Right atrium auricular region (tissue), 2 donors: ENCODE measurements at places on chromosomes 7 and 10. TPM values are rescaled to one million over a fixed set of nuclear protein-coding genes. Genes with fewer than 3 reads are reported as not detected.

Gene LBX1
- total RNA-seq: not detected

Gene GNGT1
- not detected for total RNA-seq

Gene SPAG6
- total RNA-seq: not detected

Gene PDK4
- 712 TPM for total RNA-seq

Gene VPS26A
- total RNA-seq: 20.1 TPM

GRCh38 chr10:12668634-12669033 is 319.3 kb downstream of the CAMK1D start:
- H3K27ac ChIP-seq: peak overlapping the region; percentile 3
- no peak for DNase-seq
- no peaks in the 10 kb centered on the region for H3K36me3 ChIP-seq
- H3K4me3 ChIP-seq: no peak overlapping the region

DNA sequence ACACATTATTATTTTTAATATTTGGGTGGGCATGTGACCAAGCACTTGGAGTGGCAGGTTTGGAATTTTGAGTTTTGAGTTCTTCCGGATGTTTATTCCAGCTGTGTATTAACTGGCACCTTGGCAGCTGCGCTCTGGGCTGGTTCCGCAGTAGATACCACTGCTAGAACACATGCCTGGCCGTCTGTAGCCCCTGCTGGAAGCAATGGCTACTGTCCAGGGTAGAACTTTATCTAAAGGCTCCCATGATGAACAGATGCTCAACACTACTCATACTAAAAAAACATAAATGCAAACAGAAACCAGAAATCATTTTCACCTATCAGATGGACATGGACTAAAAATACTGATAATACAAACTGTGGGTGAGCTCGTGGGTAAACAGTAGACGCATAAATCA is 19.4 kb upstream of the SH3PXD2A start:
- peaks cover 24% of the 10 kb centered on the region for H3K36me3 ChIP-seq
- H3K27ac ChIP-seq: no peak overlapping the region

DNA sequence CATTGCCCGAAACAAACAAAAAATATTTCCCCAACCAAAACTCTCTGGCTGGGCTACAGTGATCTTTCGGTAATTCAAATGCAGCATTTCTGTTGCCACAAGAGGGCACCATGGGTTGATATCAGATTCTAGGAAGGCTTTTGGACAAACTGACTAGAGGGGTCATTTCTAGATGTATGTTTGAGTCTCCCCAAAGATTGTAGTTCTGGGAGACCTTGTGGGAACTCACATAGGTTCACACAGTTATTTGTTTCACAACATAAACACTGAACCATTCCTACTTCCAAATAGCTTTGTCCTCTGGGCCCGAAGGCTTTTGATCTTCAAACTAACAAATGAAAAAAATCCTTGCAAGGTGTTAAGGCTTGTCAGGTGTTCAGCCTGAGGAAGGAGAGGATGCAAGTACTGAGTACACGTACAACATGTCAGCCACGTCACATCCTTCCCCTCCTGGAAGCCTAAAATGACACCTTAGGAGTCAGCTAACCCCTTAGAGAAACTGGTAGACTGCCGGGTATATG is 37.0 kb upstream of the IL15RA start:
- no peak for DNase-seq
- no peak overlapping the region for H3K4me3 ChIP-seq
- H3K4me1 ChIP-seq: no peaks in the 10 kb centered on the region
- no peak overlapping the region for H3K27ac ChIP-seq

DNA sequence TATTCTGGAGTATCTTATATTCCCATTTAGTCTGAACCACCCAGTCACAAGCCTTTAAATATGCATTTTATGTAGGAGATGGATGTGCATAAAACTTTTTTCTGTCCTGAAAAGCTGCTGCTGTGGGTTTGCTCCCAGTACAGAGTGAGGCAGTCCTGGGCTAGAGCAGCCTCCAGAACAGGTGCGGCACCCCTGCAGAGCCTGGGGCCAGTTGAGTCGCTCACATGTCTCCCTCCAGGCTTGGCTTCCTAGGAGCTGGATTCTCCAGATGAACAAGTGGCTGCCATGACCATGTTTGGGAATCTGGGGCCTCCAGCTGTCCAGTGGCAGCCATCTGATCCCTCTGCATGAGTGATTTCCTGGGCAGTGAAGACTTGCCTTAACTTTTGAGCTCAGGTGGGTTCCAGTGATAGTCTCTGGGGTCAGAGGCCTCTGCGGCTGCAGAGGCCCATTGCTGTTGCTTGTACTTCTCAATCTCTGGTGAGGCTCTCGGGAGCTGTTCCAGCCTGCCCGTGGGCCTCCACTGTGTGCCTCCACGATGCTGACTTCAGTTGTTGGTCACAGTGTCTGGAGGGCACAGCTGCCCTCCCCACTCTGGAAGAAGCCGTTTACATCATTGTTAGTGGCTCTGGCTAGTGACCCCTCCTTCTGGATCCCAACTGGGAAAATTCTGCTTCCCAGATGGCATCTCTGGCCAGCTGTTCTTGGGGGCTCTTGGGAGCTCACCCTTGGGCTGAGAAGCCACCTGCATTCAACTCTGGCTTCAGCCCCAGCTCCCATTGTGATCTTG is 120.4 kb downstream of the EMX2 start:
- no peaks in the 10 kb centered on the region for H3K27me3 ChIP-seq
- DNase-seq: no peak
- no peak overlapping the region for H3K4me3 ChIP-seq

DNA sequence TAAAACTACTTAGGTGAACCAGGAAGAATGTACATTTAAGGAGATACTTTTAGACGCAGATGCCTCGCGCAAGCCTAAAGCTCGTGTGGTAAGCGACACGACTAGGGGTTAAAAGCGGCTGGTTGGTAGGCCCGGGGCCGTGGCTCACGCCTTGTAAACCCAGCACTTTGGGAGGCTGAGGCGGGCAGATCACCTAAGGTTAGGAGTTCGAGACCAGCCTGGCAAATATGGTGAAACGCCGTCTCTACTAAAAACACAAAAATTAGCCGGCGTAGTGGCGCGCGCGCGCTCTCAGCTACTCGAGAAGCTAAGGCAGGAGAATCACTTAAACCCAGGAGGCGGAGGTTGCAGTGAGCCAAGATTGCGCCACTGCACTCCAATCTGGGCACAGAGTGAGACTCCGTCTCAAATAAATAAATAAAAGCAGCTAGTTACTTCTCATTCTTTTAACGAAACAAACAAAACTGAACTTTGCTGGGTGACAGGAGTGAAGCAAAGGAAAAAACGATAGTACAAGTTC is 879 bp downstream of the NUDT5 start:
- peak overlapping the region; percentile 75 for H3K4me3 ChIP-seq
- H3K36me3 ChIP-seq: peaks cover 6% of the 10 kb centered on the region
- no peaks in the 10 kb centered on the region for H3K4me1 ChIP-seq

DNA sequence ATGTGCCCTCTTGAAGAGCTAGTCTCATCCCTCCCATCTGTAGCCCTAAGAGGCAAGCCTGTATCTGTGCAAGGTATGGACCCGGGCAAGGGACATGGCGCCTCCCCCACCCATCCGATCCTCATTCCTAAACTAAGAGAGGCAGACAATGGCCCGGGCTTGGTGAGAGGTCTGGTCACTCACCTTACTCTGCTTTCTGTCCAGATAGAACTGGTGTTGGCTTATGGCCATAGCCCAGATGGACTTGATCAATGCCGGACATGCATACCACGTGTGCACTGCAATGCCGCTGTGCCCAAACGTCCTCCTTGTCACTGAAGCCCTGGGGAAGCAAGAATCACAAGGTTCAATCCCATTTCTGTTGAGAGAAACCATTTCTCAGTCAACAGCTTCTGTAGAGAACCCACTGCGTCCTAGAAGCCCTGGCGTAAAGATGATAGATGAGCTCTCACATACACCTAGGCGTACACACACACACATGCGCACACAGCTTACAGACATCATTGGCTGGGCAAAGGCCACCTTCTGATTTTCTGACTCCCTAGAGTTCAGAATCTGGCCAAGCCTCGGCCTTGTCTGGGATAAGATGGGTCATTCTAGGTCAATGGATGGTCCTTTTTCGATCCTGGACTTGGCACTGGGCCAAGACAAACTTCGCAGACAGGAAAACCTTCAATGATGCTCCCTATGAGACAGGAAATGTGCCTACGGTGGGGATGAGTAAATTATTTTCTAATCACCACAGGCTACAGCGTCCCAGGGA is 114.6 kb downstream of the PRPF18 start:
- no peak overlapping the region for H3K4me3 ChIP-seq
- DNase-seq: no peak
- peaks cover 9% of the 10 kb centered on the region for H3K36me3 ChIP-seq
- H3K27me3 ChIP-seq: no peaks in the 10 kb centered on the region
- no peak overlapping the region for H3K27ac ChIP-seq

- H3K4me3 ChIP-seq: no peak overlapping the region
- H3K27ac ChIP-seq: no peak overlapping the region
- peaks cover 24% of the 10 kb centered on the region for H3K4me1 ChIP-seq
- H3K36me3 ChIP-seq: peaks cover 10% of the 10 kb centered on the region
- peak; percentile 56 for DNase-seq
- no peaks in the 10 kb centered on the region for H3K27me3 ChIP-seq
Measured at GRCh38 chr7:159032753-159033472, 111.8 kb downstream of the VIPR2 start.

GRCh38 chr10:11236234-11236633 is 218.6 kb downstream of the CELF2 start:
- DNase-seq: no peak
- H3K4me3 ChIP-seq: no peak overlapping the region
- H3K36me3 ChIP-seq: peaks cover 14% of the 10 kb centered on the region
- H3K27ac ChIP-seq: no peak overlapping the region

DNA sequence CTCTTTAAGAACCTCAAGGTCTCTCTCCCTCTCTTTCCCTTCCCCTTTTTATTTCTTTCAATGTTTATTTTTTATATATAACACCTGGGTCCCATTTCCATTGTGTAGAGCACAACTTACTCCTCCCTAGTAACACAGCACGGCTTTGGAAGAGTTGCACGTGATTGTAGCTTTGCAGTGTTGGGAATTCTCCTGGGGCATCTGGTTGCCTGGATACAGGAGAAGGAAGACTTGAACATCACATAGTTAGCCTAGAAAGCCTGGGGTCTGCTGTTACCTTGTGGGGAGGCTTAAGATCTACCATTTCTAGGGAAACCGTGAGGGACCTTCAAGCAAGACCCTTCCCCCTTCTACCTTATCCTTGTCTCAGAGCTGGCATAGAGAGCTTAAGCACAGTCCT is 41.1 kb upstream of the NFKB2 start:
- H3K27ac ChIP-seq: no peak overlapping the region
- H3K4me3 ChIP-seq: no peak overlapping the region
- no peaks in the 10 kb centered on the region for H3K27me3 ChIP-seq
- peaks cover 70% of the 10 kb centered on the region for H3K36me3 ChIP-seq
- no peaks in the 10 kb centered on the region for H3K4me1 ChIP-seq

GRCh38 chr10:116278846-116279245 is 5.8 kb upstream of the GFRA1 start:
- H3K27me3 ChIP-seq: no peaks in the 10 kb centered on the region
- no peak overlapping the region for H3K4me3 ChIP-seq
- H3K4me1 ChIP-seq: peaks cover 4% of the 10 kb centered on the region
- no peak for DNase-seq
- H3K27ac ChIP-seq: no peak overlapping the region

DNA sequence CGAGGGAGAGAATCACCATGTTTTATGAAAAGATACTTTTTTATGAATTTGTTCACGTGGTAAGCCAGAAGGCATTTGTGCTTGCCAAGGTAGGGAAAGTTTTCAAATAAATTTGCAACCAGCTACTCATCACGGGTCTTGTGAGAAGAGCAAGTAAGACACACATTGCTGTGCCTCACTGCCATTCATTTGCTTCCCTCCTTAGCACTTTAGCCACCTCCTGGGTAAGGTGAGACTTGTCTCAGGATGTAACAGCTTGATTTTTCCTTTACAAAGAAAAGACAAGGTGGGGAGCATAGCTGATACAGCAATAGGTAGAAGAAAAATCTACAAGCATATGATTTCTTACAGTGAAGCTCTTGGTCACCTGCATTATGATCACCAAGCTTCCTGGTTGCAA is 342.4 kb upstream of the GRM3 start:
- H3K4me3 ChIP-seq: no peak overlapping the region
- no peaks in the 10 kb centered on the region for H3K36me3 ChIP-seq
- no peaks in the 10 kb centered on the region for H3K4me1 ChIP-seq
- H3K27ac ChIP-seq: no peak overlapping the region

GRCh38 chr10:94172332-94172731 is 178.6 kb downstream of the PLCE1 start:
- no peak overlapping the region for H3K27ac ChIP-seq
- no peaks in the 10 kb centered on the region for H3K4me1 ChIP-seq
- no peaks in the 10 kb centered on the region for H3K27me3 ChIP-seq
- no peak overlapping the region for H3K4me3 ChIP-seq
